ENCODE measurements at places on chromosomes 7 and 10. TPM values are rescaled to one million over a fixed set of nuclear protein-coding genes. Genes with fewer than 3 reads are reported as not detected.

DNA sequence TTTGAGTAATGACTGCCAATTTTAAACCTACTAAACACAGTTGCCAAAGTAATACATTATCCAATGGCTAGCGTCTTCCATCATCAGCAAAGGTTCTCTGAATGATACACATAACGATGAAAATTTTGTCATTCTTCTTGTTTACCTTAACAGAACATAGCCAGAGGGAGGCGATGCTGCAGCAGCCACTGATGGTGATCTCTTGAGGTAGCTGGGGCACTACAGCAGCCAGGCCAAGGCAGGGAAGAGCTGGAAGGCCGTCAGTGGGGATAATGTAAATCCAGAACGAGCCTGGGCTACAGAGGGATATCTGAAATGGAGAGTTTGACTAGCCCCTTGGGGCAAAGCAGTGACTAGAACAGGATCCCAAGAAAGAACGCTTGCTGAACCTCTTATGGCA is 38.8 kb downstream of the PRPS1L1 start:
- no peaks in the 10 kb centered on the region for H3K36me3 ChIP-seq
- no peaks in the 10 kb centered on the region for H3K27me3 ChIP-seq
- H3K4me3 ChIP-seq: no peak overlapping the region
- peaks cover 6% of the 10 kb centered on the region for H3K4me1 ChIP-seq
- DNase-seq: no peak

DNA sequence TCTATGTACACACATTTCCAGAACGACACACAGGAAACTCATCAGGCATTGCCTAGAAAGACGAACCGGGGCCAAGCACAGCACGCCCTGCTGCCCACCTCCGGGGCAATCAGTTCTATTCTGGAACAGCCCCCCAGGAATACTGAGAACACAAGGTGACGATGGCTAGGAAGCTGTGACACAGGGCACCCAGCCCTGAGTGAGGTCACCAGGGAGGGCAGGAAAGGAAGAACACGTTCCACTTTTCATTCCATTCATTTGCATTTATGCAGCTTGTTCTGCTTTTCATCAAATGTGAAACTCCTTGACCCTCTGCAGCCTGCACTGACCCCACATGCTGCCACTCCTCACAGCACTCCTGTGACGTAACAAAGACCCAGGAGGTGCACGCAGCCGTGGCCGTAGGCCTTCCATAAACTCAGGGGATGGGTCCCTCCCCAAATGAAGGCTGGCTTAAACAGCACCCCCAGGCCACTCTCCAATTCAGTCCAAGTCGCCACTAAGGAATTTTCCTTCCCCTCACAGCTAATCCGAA is 28.9 kb downstream of the MAD1L1 start:
- H3K36me3 ChIP-seq: peaks cover 5% of the 10 kb centered on the region
- no peak overlapping the region for H3K27ac ChIP-seq
- peak; percentile 11 for DNase-seq
- H3K4me1 ChIP-seq: peaks cover 6% of the 10 kb centered on the region

- DNase-seq: peak; percentile 71
- H3K36me3 ChIP-seq: no peaks in the 10 kb centered on the region
- H3K4me1 ChIP-seq: no peaks in the 10 kb centered on the region
- no peak overlapping the region for H3K4me3 ChIP-seq
- H3K27me3 ChIP-seq: no peaks in the 10 kb centered on the region
These were observed 431.2 kb upstream of the IGFBP3 start for GRCh38 chr7:46352004-46352954.

DNA sequence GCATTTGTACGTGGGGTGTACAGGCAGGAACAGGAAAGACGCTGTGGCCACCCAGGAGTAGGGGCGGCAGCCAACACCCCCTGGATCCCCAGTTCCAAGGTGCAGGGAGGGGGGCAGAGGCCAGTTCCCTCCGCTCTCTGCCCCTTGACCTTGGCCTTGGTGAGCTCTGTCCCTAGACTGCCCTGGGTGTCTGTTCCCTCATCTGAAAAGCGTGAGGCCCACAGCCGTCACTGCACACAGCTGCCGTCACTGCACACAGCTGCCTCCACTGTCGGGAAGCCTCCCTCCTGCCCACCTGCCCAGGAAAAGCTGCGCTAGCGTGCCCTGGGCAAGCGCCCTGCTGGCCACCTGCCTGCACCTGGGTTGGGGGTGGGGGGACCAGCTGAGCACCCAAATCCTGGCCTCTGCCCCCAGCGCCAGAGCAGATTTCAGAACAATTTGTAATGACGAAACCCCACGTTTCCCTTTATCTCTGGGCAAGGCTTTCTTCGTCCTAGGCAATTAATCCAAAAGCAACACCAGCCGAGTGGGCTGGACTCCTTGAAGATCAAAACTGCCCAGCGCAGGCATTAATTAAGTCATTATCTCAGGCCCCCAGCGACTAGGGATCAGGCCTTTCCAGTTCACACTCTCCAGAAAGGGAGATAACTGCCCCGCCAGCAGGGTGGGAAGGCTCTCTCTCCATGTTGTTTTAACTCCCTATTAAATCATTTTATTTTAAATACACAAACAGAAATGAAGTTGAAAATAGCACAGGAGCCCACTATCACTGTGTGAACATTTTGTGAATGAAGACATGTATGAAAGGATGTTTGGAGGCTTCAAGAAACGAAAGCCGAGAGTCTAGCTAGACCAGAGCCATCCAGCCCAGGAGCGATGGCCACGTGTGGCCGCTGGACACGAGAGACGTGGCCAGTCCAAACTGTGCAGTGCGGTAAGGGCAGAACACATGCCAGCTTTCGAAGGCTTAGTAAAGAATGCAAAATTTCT is 4.0 kb upstream of the PDGFA start:
- H3K36me3 ChIP-seq: no peaks in the 10 kb centered on the region
- no peaks in the 10 kb centered on the region for H3K4me1 ChIP-seq
- no peak for DNase-seq
- no peak overlapping the region for H3K4me3 ChIP-seq
- H3K27me3 ChIP-seq: peaks cover 34% of the 10 kb centered on the region

DNA sequence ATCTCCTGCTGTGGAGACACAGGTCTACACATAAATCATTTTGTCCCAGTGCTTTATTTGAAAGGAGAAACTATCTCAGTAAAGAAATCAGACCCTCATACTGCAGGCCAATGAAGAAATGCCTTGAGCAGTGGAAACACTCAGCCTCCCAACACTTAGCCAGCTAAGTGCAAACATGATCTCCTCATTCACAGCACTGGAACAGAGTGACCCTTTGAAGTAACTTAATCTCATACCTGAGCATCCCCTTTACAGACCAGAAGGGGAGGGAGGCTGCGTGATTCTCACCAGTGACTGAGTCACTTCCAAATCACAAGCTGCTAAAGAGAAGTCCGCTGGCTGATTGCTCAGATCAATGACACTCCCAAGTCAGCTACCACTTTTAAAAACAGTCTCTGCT is 4.5 kb downstream of the CHST15 start:
- H3K36me3 ChIP-seq: no peaks in the 10 kb centered on the region
- H3K4me1 ChIP-seq: no peaks in the 10 kb centered on the region
- no peak for DNase-seq
- no peak overlapping the region for H3K27ac ChIP-seq
- H3K4me3 ChIP-seq: no peak overlapping the region
- H3K27me3 ChIP-seq: no peaks in the 10 kb centered on the region

PLPP4 gene
- total RNA-seq: 0.26 TPM

VPS37D gene
- total RNA-seq: 6.2 TPM

FHIP2A gene
- 25.7 TPM for total RNA-seq

TAS2R4 gene
- total RNA-seq: 1.5 TPM

NPC1L1 gene
- total RNA-seq: under 0.01 TPM

Data from fibroblast of lung (primary cell).